GM23338 (cell line): ENCODE measurements at places on chromosomes 12 and 14. TPM values are rescaled to one million over a fixed set of nuclear protein-coding genes. Genes with fewer than 3 reads are reported as not detected.

DNA sequence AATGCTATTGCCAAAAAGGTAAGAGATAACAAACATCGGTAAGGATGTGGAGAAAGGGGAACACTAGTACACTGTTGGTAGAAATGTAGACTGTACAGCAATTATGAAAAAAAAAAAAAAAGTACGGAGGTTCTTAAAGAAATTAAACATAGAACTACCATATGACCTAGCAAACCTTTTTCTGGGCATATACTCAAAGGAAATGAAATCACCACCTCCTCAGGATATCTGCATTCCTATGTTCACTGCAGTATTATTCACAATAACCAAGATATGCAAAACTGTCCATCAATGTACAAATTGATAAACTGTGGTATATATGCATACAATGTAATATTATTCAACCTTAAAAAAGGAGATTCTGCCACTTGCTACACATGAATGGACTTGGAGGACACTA is 60.7 kb downstream of the INSM2 start:
- H3K36me3 ChIP-seq, result no peaks in the 10 kb centered on the region
- H3K4me1 ChIP-seq, result no peaks in the 10 kb centered on the region
- no peaks in the 10 kb centered on the region for H3K27me3 ChIP-seq

DNA sequence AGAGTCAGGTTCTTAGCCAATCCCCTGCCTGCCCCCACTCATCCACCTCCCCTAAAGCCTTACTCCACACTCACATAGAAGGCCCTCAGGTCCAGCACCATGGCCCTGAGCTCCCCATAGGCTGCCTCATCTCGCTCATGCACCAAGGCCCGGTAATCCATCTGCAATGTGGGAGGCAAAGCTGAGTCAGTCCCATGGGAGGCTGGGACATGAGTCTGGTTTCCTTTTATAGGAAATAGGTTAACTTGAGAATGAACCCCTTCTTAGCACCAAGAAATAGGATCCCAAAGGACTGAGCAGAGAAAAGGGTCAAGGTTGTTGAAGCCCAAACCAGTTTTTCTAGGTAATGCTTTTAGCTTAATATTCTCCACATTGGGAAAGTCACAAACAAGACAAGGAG is 2.1 kb upstream of the EMC9 start:
- no peak overlapping the region for H3K27ac ChIP-seq
- peaks cover 15% of the 10 kb centered on the region; the same call in 1 of the 2 replicates for H3K36me3 ChIP-seq
- H3K4me3 ChIP-seq, result no peak overlapping the region
- no peaks in the 10 kb centered on the region for H3K27me3 ChIP-seq

DNA sequence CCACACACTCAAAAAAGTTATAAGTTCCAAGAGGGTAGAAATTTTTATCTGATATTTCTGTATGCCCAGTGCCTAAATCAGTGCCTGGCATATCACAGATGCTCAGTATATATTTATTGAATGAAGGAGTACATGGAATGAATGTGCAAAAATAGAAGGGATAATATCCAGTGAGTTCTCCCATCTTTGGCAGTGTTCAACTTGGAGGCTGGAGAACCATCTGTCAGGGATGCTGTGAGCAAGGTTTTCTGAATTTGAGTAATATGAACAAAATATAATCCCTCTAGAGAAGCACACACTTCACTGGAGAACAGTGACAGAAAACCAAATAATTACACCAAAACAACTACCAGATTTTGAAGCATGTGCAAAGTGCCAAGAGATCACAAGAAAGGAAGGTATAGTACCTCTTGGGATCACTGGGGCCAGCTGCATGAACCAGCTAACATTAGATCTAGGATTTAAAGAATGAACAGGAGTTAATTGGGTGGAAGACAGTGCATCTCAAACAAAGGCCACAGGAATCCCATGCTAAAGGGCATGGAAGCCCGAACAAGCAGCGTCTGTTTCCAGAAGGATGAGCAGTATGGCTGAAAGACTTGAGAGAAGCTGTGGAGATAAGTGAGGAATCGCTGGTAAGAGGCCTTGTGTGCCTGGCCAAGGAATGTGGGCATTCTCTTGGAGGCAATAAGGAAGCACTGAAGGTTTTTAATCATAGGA is 11.5 kb downstream of the SLC8A3 start:
- H3K27ac ChIP-seq, result no peak overlapping the region
- H3K4me3 ChIP-seq, result no peak overlapping the region
- no peaks in the 10 kb centered on the region for H3K36me3 ChIP-seq
- DNase-seq, result no peak

Gene ATP5F1B
- 706 and 763 TPM in 2 replicates for total RNA-seq

- 0 out of 2 replicates have a peak, but pooled peaks cover 12% of the 10 kb centered on the region for H3K4me1 ChIP-seq
- peak; percentile 11 for DNase-seq
- H3K27me3 ChIP-seq, result no peaks in the 10 kb centered on the region
- H3K27ac ChIP-seq, result no peak overlapping the region
These were observed 246.6 kb downstream of the TMEM132D start for GRCh38 chr12:129657179-129657578.

- no peaks in the 10 kb centered on the region for H3K36me3 ChIP-seq
- no peak overlapping the region for H3K27ac ChIP-seq
- H3K4me1 ChIP-seq, result peaks cover 5% of the 10 kb centered on the region
- no peaks in the 10 kb centered on the region for H3K27me3 ChIP-seq
- H3K4me3 ChIP-seq, result no peak overlapping the region
These were observed 94.1 kb downstream of the FSCB start for GRCh38 chr14:44412858-44413569.

- H3K4me3 ChIP-seq, result no peak overlapping the region
- H3K27ac ChIP-seq, result no peak overlapping the region
- no peak for DNase-seq
- peaks cover 20% of the 10 kb centered on the region for H3K4me1 ChIP-seq
- H3K27me3 ChIP-seq, result no peaks in the 10 kb centered on the region
These were observed 136.8 kb upstream of the NTF3 start for GRCh38 chr12:5295151-5295550.

DNA sequence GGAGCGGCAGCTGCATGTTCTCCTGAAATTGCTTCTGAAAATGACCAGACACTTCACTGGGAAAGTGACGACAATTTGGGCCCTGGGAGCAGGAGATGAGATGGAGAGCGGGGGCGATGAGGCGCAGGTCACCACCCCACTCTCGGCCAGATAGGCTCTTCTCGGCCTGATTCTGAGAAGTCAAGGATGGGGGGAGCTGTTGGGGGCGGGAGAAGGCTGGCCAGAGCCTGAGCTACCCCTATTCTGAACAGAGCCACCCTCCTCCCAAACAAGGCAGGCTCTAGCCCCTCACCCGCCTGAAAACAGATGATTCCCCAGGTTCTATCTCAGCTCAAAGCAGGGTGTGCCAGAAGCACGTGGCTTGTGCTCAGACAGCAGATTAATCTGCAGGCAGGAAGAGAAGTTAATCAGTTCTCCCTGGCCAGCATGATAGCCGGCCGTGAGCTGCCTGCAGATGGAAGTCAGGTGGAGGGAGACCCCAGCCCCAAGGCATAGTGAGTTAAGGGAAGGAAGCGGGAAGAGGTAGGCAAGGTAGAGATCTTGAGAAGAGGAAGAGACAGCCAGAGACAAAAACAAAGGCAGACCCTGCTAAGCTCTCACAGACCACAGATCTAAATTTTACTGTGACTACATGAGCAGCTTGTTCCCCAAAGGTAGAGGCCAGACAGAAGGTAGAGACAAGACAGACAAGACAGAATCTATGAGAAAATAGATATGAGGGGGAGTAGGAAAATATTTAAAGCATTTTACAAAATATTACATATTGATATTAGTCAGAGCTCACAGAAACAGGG is 10.9 kb upstream of the TAC3 start:
- DNase-seq, result no peak
- peaks cover 9% of the 10 kb centered on the region; the same call in 1 of the 2 replicates for H3K4me1 ChIP-seq
- no peaks in the 10 kb centered on the region for H3K36me3 ChIP-seq
- H3K27ac ChIP-seq, result no peak overlapping the region

DNA sequence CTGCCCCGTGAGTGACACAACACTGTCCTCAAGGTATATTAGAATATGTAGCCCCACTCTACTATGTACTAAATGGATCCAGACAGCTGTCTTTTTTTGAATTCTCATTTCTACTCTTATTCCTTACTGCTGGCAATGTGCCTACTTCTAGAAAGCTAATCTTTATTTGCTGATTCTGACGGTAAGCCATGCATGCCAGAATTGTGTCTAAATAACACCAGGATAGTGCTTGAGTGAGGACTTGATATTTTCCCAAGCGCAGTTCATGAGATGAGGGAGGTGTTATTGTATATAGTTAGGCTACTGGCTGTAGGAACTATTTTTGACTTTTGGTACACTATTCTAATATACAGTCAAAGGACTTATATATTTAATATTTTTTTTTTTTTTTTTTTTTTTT is 316.2 kb upstream of the NAV3 start:
- peaks cover 11% of the 10 kb centered on the region for H3K4me1 ChIP-seq
- no peak overlapping the region for H3K4me3 ChIP-seq
- no peaks in the 10 kb centered on the region for H3K27me3 ChIP-seq
- H3K36me3 ChIP-seq, result no peaks in the 10 kb centered on the region
- H3K27ac ChIP-seq, result no peak overlapping the region
- DNase-seq, result no peak

GRCh38 chr12:8455271-8455670 is 491 bp upstream of the CLEC6A start:
- peak overlapping the region; percentile 97 for H3K27ac ChIP-seq
- H3K36me3 ChIP-seq, result no peaks in the 10 kb centered on the region
- no peak for DNase-seq
- H3K4me3 ChIP-seq, result no peak overlapping the region
- peaks cover 24% of the 10 kb centered on the region for H3K4me1 ChIP-seq

GRCh38 chr14:72808564-72808963 is 85.3 kb downstream of the DPF3 start:
- peaks cover 6% of the 10 kb centered on the region; the same call in 1 of the 2 replicates for H3K4me1 ChIP-seq
- peaks cover 36% of the 10 kb centered on the region for H3K27me3 ChIP-seq
- H3K4me3 ChIP-seq, result no peak overlapping the region
- DNase-seq, result no peak
- no peaks in the 10 kb centered on the region for H3K36me3 ChIP-seq
- no peak overlapping the region for H3K27ac ChIP-seq

Gene MYH6
- 0.03 and 0.23 TPM in 2 replicates for total RNA-seq

Gene LBHD2
- not detected in 2 replicates for total RNA-seq

Gene DBX2
- total RNA-seq, result 0.07 TPM in 1 of 2 replicates, not detected in the other

DNA sequence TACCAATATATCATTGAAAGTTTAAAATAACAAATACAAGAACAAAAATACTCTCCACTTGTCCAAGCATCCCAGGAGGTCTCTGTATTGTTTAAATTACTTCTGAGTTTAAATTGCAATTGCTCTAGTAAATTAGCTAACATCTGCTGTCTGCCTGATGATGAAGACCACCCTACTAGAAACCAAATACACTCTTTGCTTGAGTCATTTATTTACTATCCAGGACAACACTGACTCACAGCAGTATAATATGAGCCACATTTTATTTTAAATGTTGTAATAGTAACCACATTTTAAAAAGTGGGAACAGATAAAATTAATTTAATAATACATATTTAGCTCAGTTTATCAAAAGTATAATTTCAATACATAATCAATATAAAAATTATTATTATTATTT is 62.9 kb upstream of the EEA1 start:
- 0 out of 2 replicates have a peak, but pooled peaks cover 4% of the 10 kb centered on the region for H3K36me3 ChIP-seq
- peaks cover 6% of the 10 kb centered on the region; the same call in 1 of the 2 replicates for H3K4me1 ChIP-seq
- no peak for DNase-seq
- no peak overlapping the region for H3K4me3 ChIP-seq
- H3K27me3 ChIP-seq, result no peaks in the 10 kb centered on the region

DNA sequence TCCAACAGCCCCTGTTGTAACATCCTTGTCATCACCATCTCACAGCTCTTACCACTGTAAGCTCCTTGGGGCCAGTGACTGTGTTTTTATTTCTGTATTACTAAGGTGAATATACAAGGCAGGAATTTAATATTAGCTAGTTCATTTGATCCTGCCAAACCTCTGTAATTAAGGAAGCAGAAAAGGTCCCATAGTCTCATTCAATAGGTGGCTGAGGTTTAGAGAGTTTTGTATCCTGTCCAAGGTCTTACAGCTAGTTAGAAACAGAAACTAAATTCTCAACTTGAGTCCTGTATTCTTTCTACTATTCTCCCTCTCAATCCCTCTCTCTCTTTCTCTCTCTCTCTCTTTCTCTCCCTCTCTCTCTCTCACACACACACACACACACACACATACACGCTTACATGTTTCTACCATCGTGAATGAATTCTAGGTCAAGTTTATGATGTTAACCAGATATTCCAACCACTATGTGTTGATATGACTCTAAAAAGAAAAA is 543 bp upstream of the GLIPR1 start:
- H3K4me1 ChIP-seq, result peaks cover 11% of the 10 kb centered on the region
- no peak for DNase-seq

DNA sequence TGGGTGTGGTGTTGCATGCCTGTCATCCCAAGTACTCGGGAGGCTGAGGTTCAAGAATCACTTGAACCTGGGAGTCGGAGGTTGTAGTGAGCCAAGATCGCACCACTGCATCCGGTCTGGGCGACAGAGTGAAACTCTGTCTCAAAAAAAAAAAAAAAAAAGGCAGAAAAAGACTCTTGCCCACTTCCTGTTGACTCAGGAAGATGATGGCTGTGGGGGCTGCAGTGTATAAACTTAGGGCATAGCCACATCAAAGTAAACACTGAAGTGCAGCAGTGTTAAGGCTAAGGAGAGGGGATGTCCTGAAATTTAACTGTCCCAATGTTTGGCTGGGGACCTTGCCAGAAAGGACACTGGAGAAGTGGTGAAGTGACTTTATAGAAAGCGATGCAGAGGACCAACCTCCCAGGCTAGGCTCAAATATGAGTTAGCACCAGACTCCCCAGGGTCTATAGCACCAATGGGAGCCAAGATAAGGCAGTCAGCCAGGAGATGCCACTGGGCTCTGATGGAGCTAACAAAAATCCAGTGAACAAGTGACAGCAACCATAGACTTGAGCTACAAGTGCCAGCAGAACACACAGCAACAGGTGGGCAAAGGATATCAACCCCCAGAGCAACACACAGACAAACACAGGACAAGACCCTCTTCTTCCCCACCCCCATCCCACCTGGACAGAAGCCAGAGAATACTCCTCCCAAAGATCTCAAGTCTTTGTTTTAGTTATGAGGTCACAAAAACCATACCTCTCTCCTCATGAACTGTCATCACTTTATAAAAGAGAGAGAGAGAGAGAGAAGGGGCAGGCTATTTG is 28.0 kb downstream of the NELL2 start:
- H3K36me3 ChIP-seq, result no peaks in the 10 kb centered on the region
- DNase-seq, result no peak
- peaks cover 3% of the 10 kb centered on the region; the same call in 1 of the 2 replicates for H3K4me1 ChIP-seq
- H3K4me3 ChIP-seq, result no peak overlapping the region

Gene FSCB
- total RNA-seq, result 0.07 and 0.12 TPM in 2 replicates

DNA sequence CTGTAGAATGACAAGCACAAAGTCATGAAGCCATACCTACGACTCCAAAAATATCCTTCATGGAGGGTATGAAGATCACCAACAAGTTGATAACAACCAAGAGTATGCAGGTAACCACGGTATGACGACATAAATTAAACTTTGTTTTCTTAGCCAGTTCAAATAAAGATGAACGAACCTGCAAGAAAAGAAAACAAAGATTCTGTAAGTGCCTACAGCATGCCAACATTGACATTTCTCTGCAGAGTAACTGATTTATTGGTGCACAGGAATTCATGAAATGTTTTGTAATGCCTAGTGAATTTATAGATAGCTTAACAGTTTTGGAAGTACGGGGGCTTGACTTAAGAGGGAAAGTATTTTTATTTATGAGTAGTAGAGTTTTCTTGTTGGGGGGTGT is 71.0 kb downstream of the SLC38A1 start:
- no peak for DNase-seq
- no peak overlapping the region for H3K27ac ChIP-seq
- peaks cover 94% of the 10 kb centered on the region for H3K36me3 ChIP-seq
- H3K4me3 ChIP-seq, result no peak overlapping the region
- H3K27me3 ChIP-seq, result no peaks in the 10 kb centered on the region

GRCh38 chr12:30151831-30152230 is 368.1 kb upstream of the TMTC1 start:
- no peaks in the 10 kb centered on the region for H3K36me3 ChIP-seq
- H3K4me1 ChIP-seq, result no peaks in the 10 kb centered on the region
- H3K4me3 ChIP-seq, result no peak overlapping the region
- no peak for DNase-seq
- H3K27me3 ChIP-seq, result no peaks in the 10 kb centered on the region
- H3K27ac ChIP-seq, result no peak overlapping the region

Gene KIF5A
- total RNA-seq, result 16.5 and 21.3 TPM in 2 replicates
